ENCODE measurements at places on chromosomes 3 and 15.
A peak's percentile ranks its signal among the peaks of the same experiment; 100 is the strongest.

- H3K27me3 ChIP-seq = no peaks in the 10 kb centered on the region
- DNase-seq = no peak
- H3K36me3 ChIP-seq = no peaks in the 10 kb centered on the region
- H3K27ac ChIP-seq = no peak overlapping the region
Measured at GRCh38 chr3:16432714-16433113, 80.8 kb downstream of the RFTN1 start.

DNA sequence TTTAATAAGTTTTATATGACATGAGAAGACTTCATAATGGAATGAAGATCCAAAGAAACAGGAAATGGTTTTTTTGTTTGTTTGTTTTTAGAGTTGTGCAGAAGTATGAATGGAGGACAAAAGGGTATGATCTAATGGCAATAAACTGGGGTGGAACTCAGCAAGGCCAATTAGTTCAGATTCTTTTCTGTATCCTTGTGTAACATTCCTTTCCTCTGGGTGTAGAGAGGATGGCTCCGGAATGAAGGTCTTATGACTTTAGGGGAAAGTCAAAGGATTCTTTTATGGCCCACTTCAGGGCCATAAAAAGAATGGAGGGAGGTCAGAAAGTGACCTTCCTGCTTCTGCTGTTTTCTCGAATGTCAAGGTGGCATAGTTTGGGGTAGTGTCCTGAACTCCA, 152.6 kb downstream of the DPH6 start:
- no peaks in the 10 kb centered on the region for H3K27me3 ChIP-seq
- DNase-seq = no peak
- no peak overlapping the region for H3K4me3 ChIP-seq
- no peaks in the 10 kb centered on the region for H3K36me3 ChIP-seq

DNA sequence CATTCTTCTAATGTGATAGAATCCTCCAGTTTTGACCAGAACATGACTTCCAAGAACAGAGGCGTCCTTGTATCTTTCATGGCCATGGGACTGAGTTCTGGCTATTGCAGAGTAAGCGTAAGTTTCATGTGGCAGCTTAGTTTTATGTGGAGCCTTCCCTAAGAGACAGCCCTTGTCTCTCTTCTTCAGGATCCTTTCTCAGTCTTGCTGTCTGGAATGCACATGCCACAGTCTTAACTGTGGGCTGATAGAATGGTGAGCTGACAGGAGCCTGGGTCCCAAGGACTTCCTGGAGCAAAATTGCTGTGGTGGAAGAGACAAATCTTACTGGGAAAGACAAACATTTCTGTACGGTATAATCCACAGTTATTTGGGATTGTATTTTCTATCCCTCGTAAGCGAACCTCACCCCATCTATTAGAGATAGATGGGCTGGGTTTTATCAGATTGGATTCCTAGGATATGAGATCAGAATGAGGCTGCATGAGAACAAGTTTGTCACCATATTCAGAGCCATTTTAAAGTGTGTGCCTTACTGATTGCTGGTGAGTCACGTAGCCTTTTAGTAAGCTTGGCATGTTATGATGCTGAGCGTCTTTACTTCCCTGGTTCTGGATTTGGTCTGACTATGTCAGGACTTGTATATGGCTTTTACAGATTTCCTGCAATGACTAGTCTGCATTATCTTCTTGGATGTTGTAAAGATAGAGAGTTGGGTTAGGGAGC, 32.8 kb downstream of the CDIN1 start:
- no peaks in the 10 kb centered on the region for H3K36me3 ChIP-seq
- H3K4me1 ChIP-seq = peaks cover 25% of the 10 kb centered on the region
- no peak overlapping the region for H3K4me3 ChIP-seq
- no peak for DNase-seq
- peak overlapping the region; percentile 85 for H3K27ac ChIP-seq
- H3K27me3 ChIP-seq = no peaks in the 10 kb centered on the region

DNA sequence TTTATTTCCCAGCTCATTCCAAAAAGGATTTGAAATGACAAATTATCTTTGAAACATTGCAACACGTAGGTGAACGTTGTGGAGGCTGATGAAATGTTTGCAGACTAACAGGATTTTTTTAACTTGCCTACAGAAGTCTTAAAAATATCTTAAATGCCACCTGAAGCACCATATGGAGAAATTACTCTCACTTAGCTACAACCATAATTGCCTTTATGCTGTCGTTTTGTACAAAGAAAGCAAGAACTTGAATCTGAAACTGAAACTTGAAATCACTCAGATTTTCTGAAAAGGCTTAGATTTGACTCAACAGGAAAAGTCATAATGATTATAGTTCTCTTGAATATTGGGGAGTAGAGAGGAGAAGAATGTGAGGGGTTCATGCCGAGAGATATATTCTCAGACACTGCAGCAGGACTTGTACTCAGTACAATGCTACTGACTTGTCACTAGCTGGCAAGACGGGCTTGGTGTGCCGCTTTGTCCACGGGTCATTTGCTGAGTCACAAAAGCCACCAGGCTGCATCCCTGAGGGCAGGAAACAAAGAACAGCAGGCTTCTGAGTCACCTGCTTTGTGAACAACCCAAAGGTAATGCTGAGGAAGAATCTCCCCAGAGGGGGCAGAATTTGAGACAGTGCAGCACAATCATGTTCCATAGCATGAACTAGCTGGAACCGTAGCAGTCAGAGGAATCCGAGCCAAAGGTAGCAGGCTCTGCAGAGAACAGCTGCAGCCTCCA, 7.1 kb upstream of the FMN1 start:
- peaks cover 15% of the 10 kb centered on the region for H3K4me1 ChIP-seq
- H3K27me3 ChIP-seq = no peaks in the 10 kb centered on the region
- no peaks in the 10 kb centered on the region for H3K36me3 ChIP-seq
- DNase-seq = peak; percentile 81
- H3K27ac ChIP-seq = no peak overlapping the region

DNA sequence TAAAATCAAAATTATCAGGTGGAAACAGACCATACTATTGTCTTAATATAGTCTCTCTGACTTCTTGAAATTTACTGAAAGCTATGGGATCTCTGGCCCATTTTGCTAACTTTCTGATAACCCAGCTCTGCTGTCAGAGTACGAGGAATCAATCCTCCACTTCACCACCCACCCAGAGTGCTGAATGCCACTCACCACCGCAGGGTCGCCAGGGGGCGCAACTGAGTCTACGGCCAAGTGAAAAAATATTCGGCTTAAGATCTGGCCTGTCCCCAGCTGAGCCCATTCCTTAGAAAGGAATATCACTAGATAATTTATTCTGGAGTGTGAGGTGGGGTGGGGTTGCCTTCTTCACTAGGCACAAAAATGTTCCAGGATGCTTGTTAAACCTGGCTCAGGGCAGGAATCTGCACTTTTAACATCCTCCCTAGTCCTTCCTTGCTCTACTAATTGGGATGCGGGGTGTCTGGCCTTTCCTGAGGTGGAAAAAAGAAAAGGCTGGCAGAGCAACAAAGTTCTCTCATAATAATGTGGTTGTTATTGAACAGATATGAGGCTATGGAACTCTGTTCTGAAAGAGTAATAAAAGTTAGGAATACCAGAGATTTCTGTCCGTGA, 520.6 kb downstream of the MFSD1 start:
- no peak for DNase-seq
- H3K36me3 ChIP-seq = no peaks in the 10 kb centered on the region
- no peaks in the 10 kb centered on the region for H3K4me1 ChIP-seq
- H3K27ac ChIP-seq = no peak overlapping the region
- H3K27me3 ChIP-seq = no peaks in the 10 kb centered on the region

- peak; percentile 85 for DNase-seq
- H3K27ac ChIP-seq = peak overlapping the region; percentile 63
- no peak overlapping the region for H3K4me3 ChIP-seq
- H3K36me3 ChIP-seq = peaks cover 46% of the 10 kb centered on the region
- no peaks in the 10 kb centered on the region for H3K27me3 ChIP-seq
- peaks cover 33% of the 10 kb centered on the region for H3K4me1 ChIP-seq
Measured at GRCh38 chr15:82132742-82133141, 86.9 kb upstream of the MEX3B start.

- H3K27me3 ChIP-seq = peaks cover 11% of the 10 kb centered on the region
- no peak overlapping the region for H3K27ac ChIP-seq
- no peaks in the 10 kb centered on the region for H3K4me1 ChIP-seq
- DNase-seq = no peak
- peaks cover 44% of the 10 kb centered on the region for H3K36me3 ChIP-seq
Measured at GRCh38 chr15:28111543-28111942, 12.4 kb upstream of the OCA2 start.

DNA sequence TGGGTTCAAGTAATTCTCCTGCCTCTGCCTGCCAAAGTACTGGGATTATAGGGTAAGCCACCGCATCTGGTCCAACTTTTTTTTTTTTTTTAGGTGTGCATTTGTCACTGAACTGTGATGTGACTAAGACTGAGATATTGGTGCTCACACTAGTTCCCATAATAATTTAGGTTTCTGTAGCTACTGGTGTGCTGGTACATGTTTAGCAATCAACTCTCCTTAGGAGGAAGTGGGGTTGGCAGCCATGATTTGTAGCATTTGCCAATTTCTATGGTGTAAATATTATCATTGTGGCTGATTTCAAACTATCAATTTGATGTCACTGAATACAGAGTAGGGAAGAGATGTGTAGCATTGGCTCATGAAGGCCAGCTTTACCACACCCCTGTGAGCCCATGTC, 372.7 kb downstream of the EDEM1 start:
- no peak overlapping the region for H3K27ac ChIP-seq
- H3K4me1 ChIP-seq = no peaks in the 10 kb centered on the region
- H3K36me3 ChIP-seq = no peaks in the 10 kb centered on the region
- no peak overlapping the region for H3K4me3 ChIP-seq

GRCh38 chr3:138440596-138440995, 6.2 kb downstream of the ESYT3 start:
- H3K4me3 ChIP-seq = no peak overlapping the region
- H3K36me3 ChIP-seq = no peaks in the 10 kb centered on the region
- H3K27me3 ChIP-seq = peaks cover 4% of the 10 kb centered on the region
- no peak overlapping the region for H3K27ac ChIP-seq
- peaks cover 3% of the 10 kb centered on the region for H3K4me1 ChIP-seq

DNA sequence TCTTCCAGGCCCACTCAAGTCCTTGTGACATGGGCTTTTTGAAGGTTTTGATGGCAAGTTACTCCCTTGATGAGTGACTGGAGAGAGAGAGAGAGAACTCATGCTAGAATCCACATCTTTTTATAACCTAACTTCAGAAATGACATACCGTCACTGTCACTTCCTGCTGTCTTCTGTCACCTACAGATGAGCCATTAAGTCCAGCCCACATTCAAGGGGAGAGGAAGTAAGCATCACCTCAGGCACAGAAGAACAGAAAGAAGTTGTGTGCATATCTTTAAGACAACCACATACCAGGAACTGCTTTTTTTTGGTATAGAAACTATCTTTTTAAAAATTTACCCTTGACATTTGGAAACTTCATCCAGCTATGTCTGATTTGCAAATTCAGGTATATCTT, 16.6 kb upstream of the TXNRD3 start:
- H3K4me3 ChIP-seq = no peak overlapping the region
- no peaks in the 10 kb centered on the region for H3K36me3 ChIP-seq
- H3K27ac ChIP-seq = no peak overlapping the region
- no peak for DNase-seq

GRCh38 chr15:66592505-66593218, 26.9 kb upstream of the LCTL start:
- no peaks in the 10 kb centered on the region for H3K4me1 ChIP-seq
- no peaks in the 10 kb centered on the region for H3K36me3 ChIP-seq
- H3K4me3 ChIP-seq = no peak overlapping the region
- no peaks in the 10 kb centered on the region for H3K27me3 ChIP-seq

GRCh38 chr3:32095431-32095830, 11.0 kb upstream of the GPD1L start:
- H3K27me3 ChIP-seq = no peaks in the 10 kb centered on the region
- no peak for DNase-seq
- no peak overlapping the region for H3K4me3 ChIP-seq
- no peaks in the 10 kb centered on the region for H3K4me1 ChIP-seq

GRCh38 chr15:78956937-78957336, 12.1 kb upstream of the CTSH start:
- DNase-seq = no peak
- no peak overlapping the region for H3K4me3 ChIP-seq
- no peaks in the 10 kb centered on the region for H3K27me3 ChIP-seq
- H3K27ac ChIP-seq = no peak overlapping the region
- H3K36me3 ChIP-seq = no peaks in the 10 kb centered on the region

DNA sequence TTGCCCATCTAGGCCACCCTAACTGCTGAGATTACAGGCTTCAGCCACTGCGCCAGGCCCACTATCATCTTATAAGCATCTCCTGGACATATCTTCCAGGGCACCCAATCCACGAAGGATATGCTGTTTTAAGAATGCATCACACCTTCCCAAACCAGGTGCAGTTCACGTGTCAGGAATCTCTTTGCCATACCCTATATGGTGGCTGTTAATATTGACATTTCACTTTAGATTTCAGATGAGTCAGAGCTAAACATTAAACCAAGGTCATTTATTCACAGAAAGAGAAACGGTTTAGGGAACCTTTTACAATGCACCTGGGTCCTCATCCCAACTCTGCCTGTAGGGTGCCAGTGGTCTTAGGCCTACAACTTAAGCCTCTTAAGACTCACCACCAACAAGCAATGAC, 85.7 kb downstream of the TBL1XR1 start:
- H3K4me1 ChIP-seq = peaks cover 32% of the 10 kb centered on the region
- no peak overlapping the region for H3K4me3 ChIP-seq
- H3K27me3 ChIP-seq = no peaks in the 10 kb centered on the region
- H3K27ac ChIP-seq = no peak overlapping the region

GRCh38 chr3:186772701-186773417, 10.5 kb upstream of the EIF4A2 start:
- H3K27ac ChIP-seq = no peak overlapping the region
- no peaks in the 10 kb centered on the region for H3K27me3 ChIP-seq
- no peaks in the 10 kb centered on the region for H3K36me3 ChIP-seq
- H3K4me1 ChIP-seq = no peaks in the 10 kb centered on the region

- H3K27ac ChIP-seq = no peak overlapping the region
- H3K4me3 ChIP-seq = no peak overlapping the region
- no peaks in the 10 kb centered on the region for H3K27me3 ChIP-seq
- no peak for DNase-seq
Measured at GRCh38 chr3:170644711-170645110, 58.8 kb upstream of the SLC7A14 start.

- H3K4me3 ChIP-seq = no peak overlapping the region
- H3K36me3 ChIP-seq = peaks cover 64% of the 10 kb centered on the region
- no peaks in the 10 kb centered on the region for H3K27me3 ChIP-seq
- H3K4me1 ChIP-seq = peaks cover 42% of the 10 kb centered on the region
- peak overlapping the region; percentile 96 for H3K27ac ChIP-seq
Measured at GRCh38 chr3:185661772-185662171, 75.7 kb downstream of the SENP2 start.

Data from RWPE2 (cell line).